ENCODE measurements at places on chromosomes 12 and 14.

DNA sequence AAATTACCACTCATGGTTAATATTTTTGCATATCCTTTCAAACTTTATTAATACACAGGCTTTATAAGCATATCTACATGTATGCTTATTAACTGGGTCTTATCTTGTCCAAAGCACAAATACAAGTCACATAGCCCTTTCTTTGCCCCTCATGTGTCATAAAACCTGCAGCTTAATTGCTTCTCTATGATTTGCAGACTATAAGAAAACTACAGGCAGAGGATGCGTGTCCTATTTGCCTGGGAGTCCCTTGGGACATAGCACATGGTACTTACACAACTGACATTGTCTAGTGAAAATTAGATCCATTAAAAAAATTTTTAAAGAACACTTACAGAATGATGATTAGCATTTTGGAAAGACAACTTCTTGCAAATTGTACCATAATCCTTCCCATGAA lies 190.5 kb upstream of the PLEKHA5 start:
- DNase-seq, result no peak
- H3K4me3 ChIP-seq, result no peak overlapping the region
- peaks cover 4% of the 10 kb centered on the region for H3K27me3 ChIP-seq
- H3K27ac ChIP-seq, result no peak overlapping the region

DNA sequence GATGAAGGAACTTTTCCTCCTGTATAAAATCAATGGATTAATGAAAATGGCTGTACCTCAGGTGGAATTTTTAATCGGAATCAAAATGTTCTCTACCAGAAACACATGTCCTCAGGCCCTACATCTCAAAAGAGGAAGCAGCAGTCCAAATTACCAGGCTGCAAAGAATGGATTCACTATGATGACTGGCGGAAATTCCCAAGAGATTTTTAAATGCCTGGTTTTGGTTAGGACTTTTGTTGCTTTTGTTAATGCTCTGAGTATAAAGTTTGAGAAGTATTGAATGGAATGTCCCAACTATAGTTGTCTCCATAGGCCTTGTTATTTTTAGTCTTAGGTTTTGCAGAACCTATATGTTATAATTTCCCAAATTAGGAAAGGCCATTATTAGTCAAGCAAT lies 11.2 kb upstream of the IFNG start:
- H3K4me1 ChIP-seq, result no peaks in the 10 kb centered on the region
- no peak overlapping the region for H3K4me3 ChIP-seq
- H3K27ac ChIP-seq, result no peak overlapping the region
- no peaks in the 10 kb centered on the region for H3K36me3 ChIP-seq
- no peak for DNase-seq

DNA sequence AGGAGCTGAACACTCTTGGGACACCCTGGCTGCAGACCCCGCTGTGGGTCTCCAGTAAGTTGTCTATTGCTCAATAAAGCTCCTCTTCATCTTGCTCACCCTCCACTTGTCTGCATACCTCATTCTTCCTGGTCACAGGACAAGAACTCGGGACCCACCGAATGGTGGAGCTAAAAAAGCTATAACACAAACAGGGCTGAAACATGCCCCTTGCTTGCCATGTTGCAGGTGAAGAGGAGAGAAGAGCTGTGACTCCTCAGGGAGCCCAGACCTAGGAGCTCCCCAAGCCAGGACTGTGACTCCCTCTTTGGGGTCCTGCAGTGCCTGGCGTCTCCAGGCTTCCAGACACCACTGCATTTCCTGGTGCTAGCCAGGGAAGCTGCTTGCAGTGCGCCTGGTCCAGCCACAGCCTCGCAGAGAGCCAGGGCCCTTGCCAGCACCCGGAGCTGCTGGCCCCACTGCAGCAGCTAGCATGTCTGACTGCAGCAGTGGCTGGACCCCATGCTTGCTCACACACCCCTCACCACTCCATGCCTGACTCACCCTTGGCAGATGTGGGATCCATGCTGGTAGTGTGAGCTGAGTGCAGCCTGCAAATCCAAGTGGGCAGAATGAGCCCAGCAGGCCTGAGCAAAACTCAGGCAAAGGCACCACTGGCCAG lies 37.1 kb upstream of the OR5AU1 start:
- no peak for DNase-seq
- H3K4me1 ChIP-seq, result peaks cover 21% of the 10 kb centered on the region
- peak overlapping the region; percentile 78 for H3K27ac ChIP-seq
- H3K27me3 ChIP-seq, result no peaks in the 10 kb centered on the region

- no peaks in the 10 kb centered on the region for H3K4me1 ChIP-seq
- DNase-seq, result no peak
- H3K27ac ChIP-seq, result no peak overlapping the region
These were observed 187.2 kb upstream of the MYL2 start for GRCh38 chr12:111107392-111108178.

GRCh38 chr12:11811008-11811407 lies 161.5 kb downstream of the ETV6 start:
- peaks cover 87% of the 10 kb centered on the region for H3K4me1 ChIP-seq
- no peak for DNase-seq
- peak overlapping the region; percentile 63 for H3K4me3 ChIP-seq
- no peaks in the 10 kb centered on the region for H3K27me3 ChIP-seq
- H3K36me3 ChIP-seq, result peaks cover 7% of the 10 kb centered on the region
- H3K27ac ChIP-seq, result peak overlapping the region; percentile 99

DNA sequence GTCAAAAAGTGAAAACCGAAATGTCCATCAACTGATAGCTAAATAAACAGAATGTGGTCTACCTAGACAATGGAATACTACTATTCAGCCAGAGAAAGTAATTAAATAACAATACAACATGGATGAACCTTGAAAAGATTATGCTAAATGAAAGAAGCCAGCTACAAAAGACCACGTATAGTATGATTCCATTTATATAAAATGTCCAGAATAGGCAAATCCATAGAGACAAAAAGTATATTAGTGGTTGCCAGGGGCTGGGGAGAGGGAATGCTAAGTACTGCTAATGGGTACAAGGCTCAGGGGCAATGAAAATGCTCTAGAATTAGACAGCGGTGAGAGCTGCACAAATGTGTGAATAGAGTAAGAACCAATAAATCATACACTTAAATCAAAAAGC lies 29.9 kb downstream of the CDC42BPB start:
- no peaks in the 10 kb centered on the region for H3K27me3 ChIP-seq
- H3K4me1 ChIP-seq, result no peaks in the 10 kb centered on the region
- no peaks in the 10 kb centered on the region for H3K36me3 ChIP-seq
- H3K27ac ChIP-seq, result no peak overlapping the region
- DNase-seq, result no peak

- H3K36me3 ChIP-seq, result peaks cover 10% of the 10 kb centered on the region
- H3K27me3 ChIP-seq, result no peaks in the 10 kb centered on the region
- no peak overlapping the region for H3K4me3 ChIP-seq
- DNase-seq, result no peak
- no peak overlapping the region for H3K27ac ChIP-seq
- H3K4me1 ChIP-seq, result no peaks in the 10 kb centered on the region
These were observed 270.2 kb downstream of the SSPN start for GRCh38 chr12:26465419-26466097.

GRCh38 chr14:72201645-72202044 lies 269.4 kb downstream of the RGS6 start:
- DNase-seq, result no peak
- H3K27me3 ChIP-seq, result peaks cover 4% of the 10 kb centered on the region
- no peaks in the 10 kb centered on the region for H3K4me1 ChIP-seq
- H3K36me3 ChIP-seq, result no peaks in the 10 kb centered on the region
- H3K4me3 ChIP-seq, result no peak overlapping the region

DNA sequence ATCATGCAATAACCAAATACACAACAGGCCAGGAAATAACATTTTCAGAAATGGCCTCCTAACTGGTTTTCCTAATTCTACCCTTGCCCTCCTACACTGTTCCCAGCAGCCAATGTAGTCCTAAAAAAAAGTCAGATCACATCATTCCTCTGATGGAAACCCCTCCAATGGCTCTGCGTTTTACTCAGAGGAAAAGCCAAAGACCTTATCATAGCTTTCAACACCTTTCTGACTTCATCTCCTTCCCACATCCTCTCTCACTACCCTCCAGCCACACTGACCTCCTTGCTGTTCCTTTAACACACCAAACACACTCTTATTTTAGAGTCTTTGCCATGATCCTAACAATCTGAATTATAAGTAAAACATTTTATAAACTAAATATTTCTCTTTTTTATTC lies 1.1 kb downstream of the MED6 start:
- DNase-seq, result no peak
- no peaks in the 10 kb centered on the region for H3K27me3 ChIP-seq
- H3K4me3 ChIP-seq, result peak overlapping the region; percentile 86
- peaks cover 30% of the 10 kb centered on the region for H3K4me1 ChIP-seq

- no peaks in the 10 kb centered on the region for H3K36me3 ChIP-seq
- no peak overlapping the region for H3K4me3 ChIP-seq
- no peak overlapping the region for H3K27ac ChIP-seq
- no peaks in the 10 kb centered on the region for H3K4me1 ChIP-seq
- DNase-seq, result no peak
These were observed 21.6 kb downstream of the TMTC2 start for GRCh38 chr12:82708061-82708879.

GRCh38 chr12:82595941-82596340 lies 90.8 kb upstream of the TMTC2 start:
- H3K4me1 ChIP-seq, result no peaks in the 10 kb centered on the region
- H3K27me3 ChIP-seq, result no peaks in the 10 kb centered on the region
- no peak overlapping the region for H3K4me3 ChIP-seq
- H3K27ac ChIP-seq, result no peak overlapping the region
- no peak for DNase-seq

DNA sequence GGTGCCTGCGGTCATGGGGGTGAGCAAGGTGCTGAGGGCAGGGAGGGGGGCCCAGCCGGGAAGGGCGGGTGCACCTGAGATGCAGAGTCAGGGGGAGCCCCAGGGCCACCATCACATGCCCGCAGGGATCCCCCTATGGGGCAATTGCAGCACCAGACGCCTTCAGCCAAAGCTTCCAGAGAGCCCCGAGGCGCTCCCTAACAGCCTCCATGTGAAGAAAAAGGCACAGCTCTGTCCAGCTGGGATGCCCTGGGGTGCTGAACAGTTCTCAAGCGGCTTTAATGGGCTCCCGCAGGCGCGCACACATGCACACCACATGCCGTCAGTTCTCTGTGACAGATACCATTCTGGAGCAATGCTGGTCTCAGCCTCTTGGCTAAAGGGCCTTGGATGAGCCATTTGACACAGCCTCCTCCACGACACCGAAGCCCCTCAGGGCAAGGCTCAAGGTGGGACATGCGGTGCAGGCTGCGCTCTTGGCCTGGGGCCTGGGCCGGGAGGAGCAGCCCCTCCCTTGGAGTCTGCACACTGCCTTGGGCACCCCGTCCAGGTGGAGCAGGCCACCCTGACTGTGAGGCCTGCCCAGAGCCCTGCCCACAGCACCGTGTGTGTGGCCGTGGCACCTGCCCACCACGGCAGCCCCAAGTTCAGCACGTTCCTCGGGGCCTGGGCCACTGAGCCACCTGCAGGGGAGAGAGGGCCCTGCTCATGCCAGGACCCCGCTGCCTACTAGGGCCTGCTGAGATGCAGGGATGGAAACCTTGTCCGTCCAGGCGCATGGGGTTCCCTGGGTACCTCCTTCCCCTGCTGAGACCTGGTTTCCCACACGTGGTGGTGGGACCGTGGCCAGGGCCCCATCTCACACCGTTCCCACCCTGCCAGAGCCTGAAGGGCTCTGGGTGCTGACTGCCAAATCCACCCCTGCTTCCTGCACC lies 7.7 kb downstream of the XRCC3 start:
- H3K4me3 ChIP-seq, result no peak overlapping the region
- no peak for DNase-seq
- H3K27me3 ChIP-seq, result no peaks in the 10 kb centered on the region
- no peak overlapping the region for H3K27ac ChIP-seq

DNA sequence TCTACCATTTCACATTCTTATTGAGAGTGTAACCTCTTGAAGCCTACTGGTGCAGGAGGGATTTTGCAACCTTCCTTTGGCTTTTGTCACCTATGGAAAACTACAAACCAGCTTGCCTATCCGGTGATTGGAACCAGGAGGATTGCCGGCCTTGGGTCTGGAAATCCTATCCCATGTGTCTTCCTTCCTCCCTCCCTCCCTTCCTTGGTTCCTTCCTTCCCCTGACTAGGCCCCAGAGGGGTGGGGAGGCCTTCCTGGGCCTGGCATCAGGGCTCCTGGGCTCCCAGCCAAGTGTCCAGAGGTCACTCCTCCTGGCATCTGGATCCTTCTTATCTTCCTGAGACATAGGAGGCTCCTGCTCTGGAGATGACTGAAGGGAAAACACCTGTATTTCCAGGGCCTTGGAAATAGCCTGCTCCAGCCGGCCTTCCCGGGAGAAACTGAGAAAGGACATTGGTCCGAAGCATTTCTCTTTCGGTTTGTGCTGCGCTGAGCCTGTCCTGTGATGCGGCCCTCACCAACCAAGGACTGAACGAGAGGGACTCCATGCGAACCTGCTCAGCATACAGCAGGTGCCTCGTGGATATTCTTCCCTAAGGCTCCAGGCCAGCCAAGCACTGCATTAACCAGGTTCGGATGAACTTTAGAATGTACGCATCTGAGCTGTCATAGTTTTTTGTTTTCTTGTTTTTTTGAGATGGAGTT lies 43.4 kb downstream of the PSMA6 start:
- no peak overlapping the region for H3K27ac ChIP-seq
- no peak overlapping the region for H3K4me3 ChIP-seq
- H3K36me3 ChIP-seq, result no peaks in the 10 kb centered on the region
- DNase-seq, result no peak
- H3K4me1 ChIP-seq, result peaks cover 7% of the 10 kb centered on the region

DNA sequence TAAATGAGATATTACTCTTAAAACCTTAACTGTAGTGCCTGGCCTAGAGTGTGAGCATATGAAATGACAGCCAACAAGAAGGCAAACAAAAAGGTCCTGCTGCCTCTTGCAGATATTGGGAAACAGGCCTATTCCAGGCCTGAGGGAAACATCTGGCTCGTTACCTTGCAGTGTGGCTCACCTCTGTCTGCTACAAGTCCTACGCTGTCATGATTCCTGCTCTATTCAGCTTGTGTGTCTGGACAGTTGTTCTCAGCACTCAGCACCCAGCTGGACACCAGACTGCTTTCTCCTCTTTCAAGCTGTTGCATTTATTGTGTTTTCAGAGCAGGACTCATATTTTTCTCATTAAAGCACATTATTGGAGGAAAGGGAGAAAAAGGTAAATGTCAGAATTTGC lies 113.5 kb downstream of the TMTC2 start:
- H3K36me3 ChIP-seq, result no peaks in the 10 kb centered on the region
- H3K4me3 ChIP-seq, result no peak overlapping the region
- no peaks in the 10 kb centered on the region for H3K4me1 ChIP-seq
- H3K27ac ChIP-seq, result no peak overlapping the region
- DNase-seq, result no peak

- peaks cover 30% of the 10 kb centered on the region for H3K27me3 ChIP-seq
- H3K27ac ChIP-seq, result no peak overlapping the region
- H3K4me1 ChIP-seq, result no peaks in the 10 kb centered on the region
- no peaks in the 10 kb centered on the region for H3K36me3 ChIP-seq
- DNase-seq, result peak; percentile 41
- no peak overlapping the region for H3K4me3 ChIP-seq
These were observed 323.7 kb upstream of the OR4E1 start for GRCh38 chr14:21997300-21997699.
